ENCODE measurements at places on chromosomes 6 and 20.

- peak; percentile 30 for DNase-seq
These were observed 2.8 kb upstream of the DIDO1 start for GRCh38 chr20:62929051-62929538.

- DNase-seq: no peak
These were observed 165.8 kb upstream of the EEF1E1 start for GRCh38 chr6:8268156-8268555.

GRCh38 chr6:95629551-95629950 lies 52.2 kb downstream of the MANEA start:
- DNase-seq: no peak

DNA sequence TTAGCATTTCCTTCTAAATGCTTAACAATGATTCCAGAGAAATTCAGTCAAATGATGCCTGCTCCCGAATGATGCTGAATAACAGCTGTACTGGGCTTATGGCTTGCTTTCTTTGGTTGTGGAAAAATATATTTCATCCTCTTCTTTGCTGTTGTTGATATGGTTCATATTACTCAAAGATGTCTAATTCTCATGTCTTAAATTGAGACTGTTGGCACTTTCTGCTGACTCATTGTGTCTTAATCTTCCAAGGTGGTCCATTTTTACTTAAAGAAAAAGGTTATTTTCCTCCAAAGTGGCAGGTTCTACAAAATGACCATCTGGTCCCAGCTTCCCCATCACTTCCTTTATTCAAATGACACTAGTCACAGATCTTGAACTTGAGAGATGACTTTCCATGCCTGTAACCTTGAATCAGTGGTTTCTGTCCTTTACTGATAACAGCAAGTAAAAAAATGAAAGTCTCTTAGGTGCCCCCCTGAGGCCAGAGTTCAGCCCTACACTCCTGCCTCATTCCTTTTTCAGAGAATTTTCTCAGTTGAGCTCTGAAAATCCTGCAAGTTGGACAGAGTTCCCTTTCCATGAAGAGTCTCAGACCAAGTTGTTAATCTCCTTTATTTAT lies 6.9 kb downstream of the SNAP25 start:
- DNase-seq: no peak

GRCh38 chr6:95978230-95978629 lies 37.5 kb upstream of the FUT9 start:
- no peak for DNase-seq

Measured in stimulated activated naive B cell treated with anti-CD40 and anti-IgM and Interleukin-4, amounts not matched to agents 10 μg/mL and 1 μg/mL and 100 μg/mL, for 72 hours (primary cell).